IPS-NIHi11 (cell line): ENCODE measurements at places on chromosomes 11 and 22.

GRCh38 chr11:26951809-26952515, 42.0 kb upstream of the FIBIN start:
- DNase-seq: peak; percentile 34

GRCh38 chr11:68036717-68037239, 2.0 kb upstream of the TCIRG1 start:
- DNase-seq: no peak

DNA sequence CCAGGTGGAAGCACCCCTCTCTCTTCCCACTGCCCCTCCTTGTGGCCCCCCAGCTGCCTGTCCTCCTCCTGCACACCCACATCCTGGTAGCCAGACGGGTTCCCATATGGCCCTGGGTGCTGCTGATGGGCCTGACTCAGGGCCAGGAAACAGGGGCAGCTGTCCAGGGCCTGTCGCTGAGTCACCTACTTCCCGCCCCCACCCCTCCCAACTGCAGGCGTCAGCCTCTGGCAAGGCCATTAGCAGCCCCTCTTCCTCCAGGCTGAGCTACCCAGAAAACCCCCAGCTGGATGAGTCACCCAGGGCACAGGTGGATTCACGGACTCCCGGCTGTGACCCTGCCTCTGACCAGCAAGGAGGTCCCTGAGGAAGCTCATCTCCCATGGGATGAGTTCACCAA, 6.9 kb upstream of the GAL start:
- peak; percentile 64 for DNase-seq

GRCh38 chr22:23845265-23846080, 6.7 kb upstream of the DERL3 start:
- DNase-seq: no peak

DNA sequence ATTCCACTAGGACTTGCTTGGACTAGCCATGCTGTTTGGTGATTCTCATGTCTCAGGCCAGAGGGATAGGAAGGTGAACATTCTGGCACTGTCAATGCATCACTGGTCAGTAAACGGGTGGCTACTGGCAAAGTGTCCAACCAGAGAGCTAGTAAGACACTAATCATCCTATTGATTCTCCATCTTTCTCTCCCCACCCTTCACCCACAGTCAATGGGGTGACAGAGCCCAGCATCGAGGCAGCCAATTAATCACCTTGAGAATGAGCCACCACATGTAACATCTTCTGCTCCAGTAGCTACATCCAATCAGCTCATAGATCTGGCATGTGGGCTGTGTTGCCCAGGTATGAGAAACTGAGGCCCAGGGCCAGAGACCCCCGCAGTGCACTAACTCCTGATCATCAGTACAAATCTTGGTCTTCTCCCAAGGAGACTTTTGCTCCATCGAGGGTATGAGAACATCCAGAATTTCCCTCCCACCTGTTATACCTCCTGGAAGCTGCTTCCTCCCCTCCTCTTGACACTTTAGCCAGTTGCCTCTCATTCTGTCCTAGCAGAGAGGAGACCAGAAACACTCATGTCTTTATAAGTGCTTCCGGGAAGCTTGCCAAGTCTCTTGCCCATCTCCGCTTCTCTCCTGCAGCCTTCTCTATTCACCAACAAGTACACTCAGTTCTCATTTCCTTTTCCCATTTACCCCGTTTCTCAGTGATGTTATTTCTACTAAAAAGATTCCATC, 17.0 kb downstream of the HTR3A start:
- no peak for DNase-seq

DNA sequence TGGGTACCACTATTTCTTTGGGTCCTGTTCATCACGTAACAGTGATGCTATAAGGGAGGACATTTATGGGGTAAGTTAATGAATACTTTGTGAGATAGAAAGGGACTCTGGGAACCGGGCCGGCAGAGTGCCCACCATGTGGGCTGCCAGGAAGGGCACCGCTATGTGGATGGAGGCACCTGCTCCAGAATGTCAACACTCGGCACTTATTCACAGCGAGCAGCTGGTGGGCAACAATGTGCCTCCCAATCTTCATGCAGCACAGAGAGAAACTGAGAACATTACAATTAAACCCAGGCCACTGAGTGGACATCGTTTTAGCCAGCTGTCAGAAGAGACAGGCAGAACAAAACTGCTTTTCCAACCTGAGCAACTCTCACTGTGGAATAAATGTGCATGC, 15.8 kb upstream of the ELFN2 start:
- DNase-seq: no peak

DNA sequence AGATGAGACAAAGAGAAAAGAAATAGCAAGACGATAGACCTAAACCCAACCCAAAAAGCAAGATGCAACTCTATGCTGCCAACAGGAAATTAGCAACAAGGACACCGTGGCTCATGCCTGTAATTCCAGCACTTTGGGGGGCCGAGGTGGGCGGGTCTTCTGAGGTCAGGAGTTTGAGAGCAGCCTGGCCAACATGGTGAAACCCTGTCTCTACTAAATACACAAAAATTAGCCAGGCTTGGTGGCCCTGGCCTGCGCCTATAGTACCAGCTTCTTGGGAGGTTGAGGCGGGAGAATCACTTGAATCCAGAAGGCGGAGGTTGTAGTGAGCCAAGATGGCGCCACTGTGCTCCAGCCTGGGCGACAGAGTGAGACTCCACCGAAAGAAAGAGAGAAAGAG, 24.3 kb upstream of the IL10RA start:
- no peak for DNase-seq

DNA sequence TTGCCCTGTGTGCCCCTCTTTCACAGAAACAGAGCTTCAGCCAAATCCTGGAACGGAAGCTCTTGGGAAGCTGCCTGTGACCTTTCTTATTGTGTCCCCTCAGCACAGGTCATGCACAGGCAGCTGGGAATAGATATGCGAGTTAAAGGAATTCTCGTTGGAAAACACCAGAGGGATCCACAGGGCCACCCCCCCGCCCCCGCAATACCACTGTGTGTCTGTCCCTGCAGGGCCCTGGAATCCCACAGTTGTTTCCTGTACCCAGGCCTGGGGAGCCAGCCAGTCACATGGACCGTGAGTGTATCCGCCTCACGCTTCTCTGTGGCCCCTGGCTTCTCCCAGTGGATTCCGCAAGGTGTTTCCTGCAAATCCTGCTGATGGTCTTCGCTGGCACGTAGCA, 29.0 kb downstream of the TIMP3 start:
- peak; percentile 44 for DNase-seq
